ENCODE measurements at places on chromosomes 3 and 15.

GRCh38 chr3:59313365-59313764 lies 263.5 kb upstream of the CFAP20DC start:
- peak; percentile 8 for DNase-seq

GRCh38 chr3:42711491-42712343 lies 9.1 kb upstream of the HHATL start:
- no peak for DNase-seq

DNA sequence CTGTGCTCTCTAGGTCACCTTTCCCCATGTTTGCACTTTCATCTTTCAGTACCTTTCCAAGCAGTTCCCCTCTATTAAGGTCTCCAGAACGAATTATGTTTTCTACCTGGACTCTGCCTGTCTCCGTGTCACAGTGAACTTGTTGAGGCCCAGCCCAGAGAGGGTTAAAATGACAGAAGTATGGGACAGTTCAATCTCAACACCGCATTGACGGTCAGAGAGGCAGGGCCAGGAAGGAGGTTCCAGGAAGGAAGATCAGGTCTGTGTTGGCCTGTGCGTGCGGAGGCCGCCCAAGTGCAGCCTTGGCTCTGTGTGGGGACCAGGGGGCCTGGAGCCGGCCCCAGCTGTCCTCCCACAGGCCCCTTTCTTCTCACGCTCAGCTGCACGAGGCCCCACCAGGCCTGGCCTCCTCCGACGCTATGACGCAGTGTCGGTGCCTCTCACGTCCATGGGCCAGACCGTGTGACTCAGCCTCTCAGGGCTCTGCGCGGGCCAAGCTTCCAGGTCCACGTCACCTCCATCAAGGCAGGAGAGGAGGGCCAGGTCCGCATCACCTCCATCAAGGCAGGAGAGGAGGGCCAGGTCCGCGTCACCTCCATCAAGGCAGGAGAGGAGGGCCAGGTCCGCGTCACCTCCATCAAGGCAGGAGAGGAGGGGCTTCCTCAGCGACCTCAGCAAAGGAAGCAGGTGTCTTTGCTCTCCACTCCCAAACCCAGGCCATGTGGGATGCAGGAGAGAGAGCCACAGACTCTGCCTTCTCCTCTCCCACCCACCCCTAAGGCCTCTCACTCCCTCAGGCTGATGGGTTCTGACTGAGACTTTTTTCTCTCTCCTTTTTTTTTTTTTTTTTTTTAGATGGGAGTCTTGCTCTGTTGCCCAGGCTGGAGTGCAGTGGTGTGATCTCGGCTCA lies 83.1 kb downstream of the CPN2 start:
- DNase-seq = no peak

DNA sequence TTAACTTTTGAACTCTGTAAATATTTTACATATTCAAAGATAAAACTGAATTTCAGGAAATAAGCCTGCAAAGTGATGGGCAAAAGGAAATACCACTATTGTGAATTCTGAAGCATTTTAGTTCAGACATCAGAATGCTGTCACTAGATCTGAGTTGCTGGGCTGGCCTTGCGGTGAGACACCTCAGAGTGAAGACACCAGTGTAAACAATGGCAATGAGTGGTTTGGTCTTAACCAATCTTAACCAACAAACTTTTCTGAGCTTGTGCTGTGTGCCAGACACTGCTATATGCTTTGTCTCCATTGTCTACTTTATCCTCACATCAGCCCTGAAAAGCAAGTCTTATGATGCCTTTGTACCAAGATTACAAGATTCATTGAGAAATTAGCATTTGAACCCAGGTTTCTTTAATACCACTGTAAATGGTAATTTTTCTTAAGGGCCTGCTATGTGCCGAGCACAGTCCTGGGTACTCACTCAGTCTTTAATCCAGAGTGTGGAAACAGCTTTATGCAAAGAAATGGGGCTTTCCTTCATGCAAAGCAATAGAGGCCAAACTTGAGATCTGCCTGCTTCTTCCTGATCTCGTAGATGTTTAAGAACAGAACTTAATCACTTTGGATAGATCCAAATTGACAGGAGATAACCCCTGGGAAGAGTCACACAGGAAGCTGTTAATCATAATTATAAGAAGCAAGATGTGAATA lies 55.0 kb downstream of the TMEM39A start:
- DNase-seq = no peak

DNA sequence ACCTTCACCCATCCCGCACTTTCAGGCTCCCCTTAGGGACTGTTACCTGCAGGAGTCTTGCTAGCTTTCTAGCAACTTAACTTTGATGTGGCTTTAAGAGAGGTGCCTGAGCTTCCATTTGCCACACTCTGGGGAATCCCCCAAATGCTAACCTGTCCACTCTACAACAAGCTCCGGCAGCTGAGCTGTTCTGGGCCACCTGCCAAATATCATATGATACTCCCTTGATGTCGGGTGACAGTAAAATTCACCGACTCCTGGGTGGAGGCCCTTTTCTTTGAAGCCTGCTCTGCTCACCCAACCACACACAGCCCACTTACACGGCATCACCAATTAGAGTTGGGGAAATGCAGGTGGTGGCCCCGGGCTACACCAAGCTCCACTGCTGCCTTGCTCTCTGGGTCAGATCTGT lies 38.0 kb upstream of the XCR1 start:
- DNase-seq = peak; percentile 84

DNA sequence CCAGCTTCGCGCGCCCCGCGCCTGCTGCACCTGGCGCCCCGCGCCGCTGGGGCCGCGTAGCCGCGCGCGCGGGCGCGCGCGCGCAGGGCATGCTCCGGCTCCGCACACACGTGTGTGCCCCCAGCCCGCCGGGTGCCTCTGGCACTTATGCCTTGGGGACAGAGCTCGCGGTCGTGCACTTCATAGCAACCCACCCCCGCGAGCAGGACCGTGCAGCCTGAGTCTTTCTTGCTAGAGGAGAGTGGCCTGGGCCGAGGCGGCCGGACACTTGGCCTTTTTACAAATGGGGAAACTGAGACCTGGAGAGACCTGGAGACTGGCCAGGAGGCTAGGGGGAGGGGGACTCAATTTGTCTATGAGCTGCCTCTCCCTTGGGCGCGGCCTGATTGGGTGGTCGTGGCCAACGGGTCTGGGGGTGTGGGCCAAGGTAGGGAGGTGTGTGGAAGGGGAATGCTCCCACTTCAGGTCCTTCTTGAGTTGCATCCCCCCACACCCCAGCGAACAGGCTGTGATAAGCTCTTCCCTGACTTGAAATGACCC lies 562 bp downstream of the NBEAL2 start:
- DNase-seq = no peak

DNA sequence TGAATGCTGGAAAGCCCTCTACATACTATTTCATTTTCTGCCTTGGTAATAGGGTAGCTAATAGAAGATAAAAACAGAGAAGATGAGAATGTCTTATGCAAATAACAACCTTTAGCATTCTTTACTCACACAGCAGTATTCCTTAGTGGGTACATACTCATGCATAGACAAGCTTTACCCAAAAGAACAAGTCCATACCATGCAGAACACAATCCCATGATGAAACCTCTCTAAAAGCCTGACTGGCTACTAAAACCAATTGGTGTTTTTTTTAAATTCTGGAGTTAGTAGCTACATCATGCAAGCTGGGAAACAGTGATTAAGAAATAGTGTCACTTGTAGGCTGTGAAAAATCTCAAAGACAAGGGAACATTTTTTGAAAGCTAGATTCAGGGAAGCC lies 104.8 kb downstream of the DHX30 start:
- DNase-seq = no peak

GRCh38 chr3:170043506-170043905 lies 5.7 kb downstream of the GPR160 start:
- DNase-seq = no peak

- no peak for DNase-seq
Measured at GRCh38 chr3:16548721-16549120, 35.2 kb upstream of the RFTN1 start.

GRCh38 chr3:112412494-112412893 lies 79.5 kb downstream of the CD200 start:
- DNase-seq = no peak

GRCh38 chr3:78926523-78926922 lies 841.3 kb downstream of the ROBO1 start:
- DNase-seq = no peak

DNA sequence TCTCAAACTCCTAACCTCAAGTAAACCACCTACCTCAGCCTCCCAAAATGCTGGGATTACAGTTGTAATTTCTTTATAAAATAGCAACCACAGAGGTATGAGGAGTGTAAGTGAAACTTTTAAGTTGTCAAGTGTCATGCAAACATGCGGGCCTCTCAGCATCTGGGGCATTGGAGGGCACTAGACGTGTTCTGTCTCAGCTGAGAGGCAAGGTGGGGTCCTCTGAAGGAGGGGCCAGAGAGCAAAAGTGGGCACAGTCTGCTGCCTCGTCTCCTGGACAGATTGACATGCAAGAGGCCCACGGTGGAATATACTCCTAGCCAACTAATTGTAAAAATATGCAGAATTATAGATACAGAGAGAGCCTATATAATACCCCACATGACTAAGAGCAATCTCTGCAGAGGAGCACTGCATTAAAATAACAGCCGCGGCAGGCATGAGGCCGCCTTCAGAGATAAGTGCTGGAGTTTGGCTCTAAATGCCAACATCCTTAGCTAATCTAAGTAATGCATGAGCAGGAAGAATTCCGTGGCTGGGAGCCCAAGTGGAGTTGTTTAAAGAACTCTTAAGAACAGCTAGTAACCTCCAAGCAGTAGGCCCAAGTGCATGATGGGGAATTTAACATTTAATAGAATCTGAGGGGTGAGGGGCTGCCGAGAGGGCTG lies 87.8 kb upstream of the RNU6-1 start:
- no peak for DNase-seq

GRCh38 chr15:26134152-26134551 lies 271.0 kb upstream of the ATP10A start:
- no peak for DNase-seq

DNA sequence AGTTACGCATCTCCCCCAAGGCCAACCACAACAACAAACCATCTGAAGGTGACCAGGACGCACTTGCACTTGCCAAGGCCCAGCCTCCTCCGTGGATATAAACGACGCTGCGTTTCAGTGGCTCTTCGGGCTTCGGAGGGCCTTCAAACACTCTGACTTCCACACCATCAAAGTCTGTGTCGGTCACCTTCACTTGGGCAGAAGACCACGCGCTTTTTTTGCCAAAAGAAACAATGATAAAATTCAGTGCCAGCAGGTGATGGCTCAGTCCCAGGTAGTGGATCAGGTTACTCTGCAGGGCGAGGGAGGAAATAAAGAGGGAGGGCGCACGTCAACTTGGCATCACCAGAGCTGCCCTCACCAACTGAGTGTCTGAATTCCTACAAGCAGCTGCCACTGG lies 63.0 kb downstream of the NCEH1 start:
- DNase-seq = no peak

GRCh38 chr3:8416965-8417364 lies 84.7 kb upstream of the LMCD1 start:
- DNase-seq = no peak

GRCh38 chr15:38587214-38587613 lies 22.6 kb upstream of the RASGRP1 start:
- no peak for DNase-seq

DNA sequence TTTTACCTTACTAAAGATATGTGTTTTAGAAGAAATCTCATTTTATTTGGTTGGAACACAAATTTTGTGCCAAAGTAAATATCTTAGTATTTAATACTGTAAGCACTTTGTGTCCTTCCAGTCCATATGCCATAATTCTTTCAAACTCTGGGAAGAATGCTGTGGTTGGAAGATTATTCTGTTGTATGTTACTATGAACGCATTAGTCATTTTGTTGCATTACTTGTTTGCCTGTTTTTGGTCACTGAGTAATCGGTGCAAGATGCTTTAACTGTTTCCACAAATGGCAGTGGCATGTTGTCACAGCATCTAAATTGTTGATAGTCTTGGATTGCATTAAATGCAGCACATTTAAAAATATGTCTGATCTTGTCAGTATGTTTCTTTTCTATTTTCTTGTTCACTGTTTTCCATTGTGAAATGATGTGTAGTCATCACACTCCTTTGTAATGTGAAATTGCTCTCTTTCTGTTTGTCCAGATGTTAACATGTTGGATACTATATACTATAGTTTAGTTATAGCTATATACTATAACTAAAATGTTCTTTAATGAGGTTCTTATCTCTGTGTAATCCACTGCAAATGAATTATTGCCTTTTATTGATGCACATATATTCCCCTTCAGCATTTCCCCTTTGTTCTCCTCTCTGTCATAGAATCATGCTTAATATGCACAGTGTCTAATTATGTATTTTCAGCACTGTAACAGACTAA lies 89.9 kb upstream of the FLNB start:
- DNase-seq = no peak

GRCh38 chr3:47536221-47536891 lies 22.8 kb upstream of the ELP6 start:
- no peak for DNase-seq

DNA sequence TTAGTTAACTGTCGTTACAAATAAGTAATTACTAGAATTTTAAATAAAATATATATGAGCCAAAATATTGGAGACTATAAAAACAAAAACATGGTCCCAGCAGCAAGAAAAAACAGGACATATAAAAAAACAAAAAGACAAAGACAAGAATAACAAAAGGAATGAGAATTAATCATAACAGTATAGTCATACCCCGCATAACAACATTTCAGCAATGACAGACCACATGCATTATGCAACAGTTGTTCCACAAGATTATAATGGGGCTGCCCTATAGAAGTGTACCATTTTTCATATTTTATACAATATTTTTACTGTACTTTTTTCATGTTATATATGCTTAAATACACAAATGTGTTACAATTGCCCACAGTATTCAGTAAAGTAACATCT lies 5.6 kb downstream of the HLTF start:
- DNase-seq = no peak

DNA sequence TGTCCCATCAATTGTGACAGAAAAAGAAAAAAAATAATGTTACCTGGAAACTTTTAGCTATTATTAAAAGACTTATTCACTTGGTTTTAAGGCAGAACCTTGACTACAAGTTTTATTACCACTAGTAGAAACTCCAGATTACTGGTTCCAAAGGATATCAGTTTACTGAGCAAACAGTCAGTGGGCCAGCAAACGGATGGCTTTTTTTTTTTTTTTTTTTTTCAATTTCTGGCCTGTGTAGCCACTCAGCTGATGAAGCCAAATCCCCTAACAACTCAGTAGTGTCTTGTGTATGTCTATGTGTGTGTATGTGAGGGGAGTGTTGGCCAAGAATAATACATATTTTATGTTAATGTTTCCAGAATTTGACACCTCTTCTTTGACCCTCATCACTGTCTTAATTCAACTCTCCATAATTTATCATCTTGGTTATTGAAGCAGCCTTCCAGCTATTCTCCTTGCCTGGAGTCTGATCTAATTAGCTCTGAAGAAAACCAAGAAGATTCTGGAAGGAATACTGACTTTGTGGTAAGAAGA lies 724.9 kb downstream of the NSUN3 start:
- DNase-seq = no peak

DNA sequence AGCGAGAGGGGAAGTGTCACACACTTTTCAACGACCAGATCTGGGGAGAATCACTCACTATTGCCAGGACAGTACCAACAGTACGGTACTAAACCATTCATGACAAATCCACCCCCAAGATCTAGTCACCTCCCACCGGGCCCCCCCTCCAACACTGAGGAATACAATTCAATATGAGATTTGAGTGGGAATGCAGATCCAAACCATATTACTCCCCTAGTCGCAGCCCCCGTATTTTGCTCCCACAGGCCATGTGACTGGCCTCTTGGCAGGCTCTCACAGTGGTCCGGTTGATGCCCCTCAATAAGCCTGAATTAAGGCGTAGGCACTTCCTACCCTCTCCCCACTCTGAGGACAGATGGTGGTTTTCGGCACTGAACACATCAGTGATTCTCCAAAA lies 45.4 kb upstream of the PYDC2 start:
- DNase-seq = no peak

GRCh38 chr15:48414015-48414414 lies 82.8 kb downstream of the DUT start:
- DNase-seq = no peak
